ENCODE measurements at places on chromosomes 1 and 21.

GRCh38 chr1:241156231-241156965 is 200.6 kb downstream of the RGS7 start:
- no peak for DNase-seq

- DNase-seq = no peak
These were observed 58.6 kb downstream of the NPHP4 start for GRCh38 chr1:5933676-5934057.

DNA sequence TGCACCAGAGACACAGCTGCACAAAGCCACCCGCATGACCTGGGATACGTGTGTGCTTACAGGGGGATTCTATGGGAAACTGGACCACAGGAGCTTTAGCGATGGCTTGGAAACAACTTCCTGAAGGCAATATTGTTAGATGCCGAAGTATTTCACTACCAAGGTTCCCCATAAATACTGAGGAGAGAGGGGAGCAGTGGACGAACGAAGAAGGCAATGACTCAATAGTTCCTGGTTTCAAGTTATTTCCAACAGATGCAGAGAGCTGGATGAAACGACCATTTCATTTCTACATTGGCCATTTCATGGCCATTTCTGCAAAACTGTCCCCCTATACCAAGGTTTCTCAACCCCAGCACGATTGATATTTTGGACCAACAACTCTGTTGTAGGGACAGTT is 61.3 kb downstream of the CD34 start:
- DNase-seq = no peak

DNA sequence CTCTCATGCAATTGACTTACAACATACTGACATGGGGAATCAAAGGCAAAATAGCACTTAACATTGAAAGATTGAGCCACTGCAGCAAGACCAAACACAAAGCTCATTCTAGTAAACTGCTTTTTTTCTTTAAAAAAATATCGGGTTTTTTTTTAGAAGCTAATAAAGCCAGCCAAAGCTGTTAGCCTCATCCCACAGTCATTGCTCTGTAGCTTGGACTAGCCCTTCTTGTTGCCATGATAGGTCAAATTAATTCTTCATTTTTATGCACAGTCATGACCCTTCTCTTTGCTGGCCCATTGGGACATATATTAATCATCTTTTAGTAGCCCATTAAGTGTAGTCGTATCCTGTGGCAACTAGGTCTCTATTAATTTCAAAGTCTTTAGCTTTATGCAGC is 231.3 kb downstream of the ADGRL2 start:
- DNase-seq = no peak

GRCh38 chr21:42781971-42782722 is 97.2 kb downstream of the WDR4 start:
- no peak for DNase-seq

- peak; percentile 32 for DNase-seq
These were observed 827 bp downstream of the FMN2 start for GRCh38 chr1:240092301-240093119.
